Stimulated activated CD8-positive, alpha-beta memory T cell treated with anti-CD3 and anti-CD28 coated beads, Interleukin-15, amount 100 ng/mL, for 4 hours (primary cell): ENCODE measurements at places on chromosomes 2 and 18.

- DNase-seq, result no peak
Observed at GRCh38 chr2:212900715-212901114, 250.7 kb downstream of the IKZF2 start.

GRCh38 chr18:2847317-2848246 lies 776 bp downstream of the EMILIN2 start:
- DNase-seq, result peak; percentile 13

- DNase-seq, result no peak
Observed at GRCh38 chr2:78486565-78486964, 538.9 kb upstream of the REG3G start.

- DNase-seq, result no peak
Observed at GRCh38 chr2:3823748-3824147, 120.4 kb downstream of the DCDC2C start.

GRCh38 chr18:33446604-33447003 lies 6.1 kb upstream of the CCDC178 start:
- DNase-seq, result no peak

- no peak for DNase-seq
Observed at GRCh38 chr18:58813561-58814225, 51.0 kb upstream of the ZNF532 start.

DNA sequence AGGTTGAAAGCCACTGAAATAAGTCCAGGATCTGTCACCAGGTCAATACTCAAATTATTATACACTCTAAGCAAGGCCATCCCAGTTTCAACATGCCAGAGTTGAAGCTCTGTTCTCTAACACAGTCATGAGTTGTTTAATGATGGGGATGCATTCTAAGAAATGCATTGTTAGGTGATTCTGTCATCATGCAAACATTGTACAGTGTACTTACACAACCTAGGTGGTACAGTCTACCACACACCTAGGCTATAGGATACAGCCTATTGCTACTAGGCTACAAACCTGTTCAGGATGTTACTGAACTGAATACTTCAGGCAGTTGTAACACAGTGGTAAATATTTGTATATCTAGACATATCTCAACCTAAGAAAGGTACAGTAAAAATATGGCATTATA lies 162.2 kb downstream of the BAZ2B start:
- no peak for DNase-seq

DNA sequence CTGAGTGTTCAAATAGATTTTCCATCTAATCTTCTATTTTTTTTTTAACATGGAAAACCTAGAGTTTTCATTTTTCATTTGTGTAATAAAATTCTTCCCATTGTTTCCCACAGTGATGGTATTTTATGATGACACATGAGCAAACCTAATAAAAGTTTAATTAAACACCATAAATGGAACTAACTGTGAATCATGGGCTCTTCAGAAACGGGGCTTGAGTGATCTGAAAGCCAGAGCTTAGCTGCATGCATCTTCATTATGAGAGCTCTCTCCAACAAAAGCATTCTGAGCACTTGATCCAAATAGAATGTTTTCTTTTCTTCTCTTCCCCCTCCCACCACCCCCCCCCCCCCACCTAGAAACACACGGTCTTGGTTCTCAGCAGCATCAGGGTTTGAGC lies 82.1 kb upstream of the REV1 start:
- DNase-seq, result no peak

DNA sequence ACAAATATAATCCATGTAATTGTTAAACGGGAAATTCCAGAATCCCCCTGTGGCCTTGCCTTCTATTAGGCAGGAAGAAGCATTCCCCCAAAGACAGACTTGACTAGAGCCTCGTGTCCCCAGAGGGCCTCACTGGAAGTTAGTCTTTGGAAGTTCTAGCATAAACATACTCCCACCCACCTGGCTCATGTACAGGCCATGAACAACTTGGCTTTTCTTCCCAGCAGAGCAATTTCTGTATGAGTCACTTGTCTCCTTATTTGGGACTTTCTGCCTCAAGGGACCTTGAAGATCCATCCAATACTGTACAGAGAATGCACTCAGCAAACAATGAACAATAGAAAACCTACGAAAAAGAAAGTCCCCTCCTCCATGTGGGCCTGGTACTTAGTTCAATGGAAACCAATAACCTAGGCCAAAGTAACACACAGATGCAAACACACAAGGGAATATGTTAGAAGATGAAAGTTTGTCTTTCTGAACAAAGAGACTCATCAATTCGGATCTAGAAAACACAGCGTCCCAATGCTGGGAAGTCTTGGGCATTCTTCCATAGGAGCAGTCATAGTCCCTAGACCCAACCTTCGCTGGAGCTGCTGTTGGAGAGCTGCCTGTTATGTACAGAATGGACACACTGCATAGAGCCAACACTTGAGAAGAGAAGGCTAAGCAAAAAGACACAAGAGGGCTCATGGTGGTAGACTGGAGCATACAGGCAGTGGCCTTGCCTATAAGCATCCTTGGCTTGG lies 303.5 kb downstream of the HRH4 start:
- no peak for DNase-seq

- no peak for DNase-seq
Observed at GRCh38 chr18:36825526-36825925, 3.3 kb downstream of the TPGS2 start.
